Ascending aorta (tissue), 2 donors: ENCODE measurements at places on chromosomes 13 and 19.

GRCh38 chr13:111323950-111324651 lies 3.7 kb downstream of the TEX29 start:
- no peak for DNase-seq

DNA sequence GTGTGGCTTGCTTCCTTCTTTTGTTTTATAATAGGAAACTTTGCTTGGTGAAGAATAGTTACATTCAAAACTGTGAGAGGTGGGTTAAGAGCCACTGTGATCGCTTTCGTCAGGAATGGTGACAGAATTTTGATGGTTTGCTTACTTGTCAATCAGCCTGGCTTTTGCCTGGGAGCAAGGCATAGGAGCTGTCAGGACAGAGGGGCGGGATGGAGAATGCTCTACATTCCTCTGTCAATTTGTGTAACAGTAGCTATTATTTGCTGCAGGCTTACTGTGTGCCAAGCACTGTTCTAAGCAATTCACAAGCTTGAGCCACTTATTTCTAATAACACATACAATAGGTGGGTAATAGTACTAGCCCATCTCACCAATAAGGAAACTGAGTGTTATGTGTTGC lies 28.1 kb upstream of the TNFSF11 start:
- DNase-seq, result no peak

- no peak for DNase-seq
These were observed at the start of gene RASAL3 for GRCh38 chr19:15464394-15465385. Gene RASAL3, minus strand, starts transcription at chr19:15464544. Its CDS starts 186 bp downstream, at chr19:15464358.

DNA sequence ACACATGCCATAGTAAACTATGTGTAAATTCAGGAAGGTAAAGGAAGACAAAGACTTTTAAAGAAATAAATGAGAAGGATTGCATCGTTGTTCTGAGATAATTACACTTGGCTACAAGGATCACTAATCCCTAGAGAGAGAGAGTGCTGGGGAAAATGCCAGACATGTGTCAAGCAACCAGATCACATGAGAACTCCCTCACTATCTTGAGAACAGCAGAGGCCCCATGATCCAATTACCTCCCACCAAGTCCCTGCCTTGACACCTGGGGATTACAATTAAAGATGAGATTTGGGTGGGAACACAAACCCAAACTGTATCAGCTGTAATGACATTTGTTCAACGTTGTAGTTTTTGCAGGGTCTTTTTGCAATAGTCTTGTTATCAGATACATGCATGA lies 1600.9 kb upstream of the MIR17HG start:
- DNase-seq, result no peak

- DNase-seq, result peak; percentile 88
These were observed at the start of gene ZNF66 for GRCh38 chr19:20776083-20777076. Gene ZNF66, plus strand, starts transcription at chr19:20776304. Its CDS starts 144 bp downstream, at chr19:20776448.

DNA sequence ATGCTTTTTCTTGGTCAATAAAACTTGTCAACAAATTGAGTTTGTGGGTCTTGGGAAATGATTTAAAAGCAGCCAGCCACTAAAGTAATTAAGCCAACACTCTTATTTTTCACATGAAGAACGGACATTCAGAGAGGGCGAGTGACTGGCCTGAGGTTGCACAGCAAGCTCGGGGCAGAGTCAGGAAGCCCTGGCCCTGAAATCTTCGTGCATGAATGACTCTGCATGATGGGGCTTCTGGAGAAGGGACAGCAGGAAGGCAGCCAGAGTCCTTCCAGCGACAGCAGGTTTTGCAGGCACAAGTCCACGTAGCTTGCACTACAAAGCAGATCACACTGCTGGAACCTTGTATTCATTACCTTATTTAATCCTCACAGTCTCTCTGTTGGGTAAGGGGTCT lies 232.5 kb downstream of the ZNF536 start:
- DNase-seq, result no peak

DNA sequence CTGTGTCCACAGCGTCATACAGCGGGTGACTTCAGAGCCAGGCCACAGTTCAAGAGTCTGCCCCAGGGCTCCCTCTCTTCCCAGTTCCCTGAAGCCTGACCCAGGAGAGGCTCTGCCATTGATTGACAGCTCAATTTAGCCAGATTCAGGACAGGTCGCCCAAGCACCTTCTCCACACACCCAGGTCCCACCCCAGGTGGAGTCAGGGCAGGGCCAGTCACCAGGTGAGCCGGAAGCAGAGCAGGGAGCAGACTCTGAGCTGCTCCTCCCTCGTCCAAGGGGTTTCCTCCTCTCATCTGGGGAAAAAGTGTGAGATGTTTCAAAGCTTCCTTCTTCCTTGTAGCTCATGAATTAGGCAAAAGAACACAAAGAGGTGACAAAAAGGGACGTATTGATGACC lies 5.6 kb downstream of the CEACAM7 start:
- no peak for DNase-seq

GRCh38 chr13:60689076-60689475 lies 292.1 kb downstream of the TDRD3 start:
- no peak for DNase-seq

- no peak for DNase-seq
These were observed 2.5 kb downstream of the TEX29 start for GRCh38 chr13:111322916-111323331.

DNA sequence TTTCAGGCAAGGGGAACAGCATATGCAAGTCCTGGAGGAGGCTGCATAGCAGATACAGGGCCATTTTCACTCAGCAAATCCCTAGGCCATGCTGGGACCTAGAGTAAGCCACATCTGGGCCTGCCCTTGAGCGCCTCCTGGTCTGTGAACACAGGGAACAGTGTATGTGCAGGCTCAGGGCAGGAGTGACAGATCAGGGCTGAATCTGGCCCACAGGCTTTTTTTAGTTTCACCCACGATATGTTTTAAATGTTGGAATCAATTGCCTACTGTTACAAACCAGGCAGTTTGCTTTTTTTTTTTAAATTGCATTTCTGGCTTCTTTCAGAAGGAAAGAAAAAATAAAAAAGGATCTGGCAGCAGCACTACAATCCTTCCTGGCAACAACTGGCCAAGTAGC lies 1.5 kb upstream of the TMEM145 start:
- no peak for DNase-seq

- DNase-seq, result no peak
These were observed 2.7 kb downstream of the CLEC4G start for GRCh38 chr19:7729211-7729610.

DNA sequence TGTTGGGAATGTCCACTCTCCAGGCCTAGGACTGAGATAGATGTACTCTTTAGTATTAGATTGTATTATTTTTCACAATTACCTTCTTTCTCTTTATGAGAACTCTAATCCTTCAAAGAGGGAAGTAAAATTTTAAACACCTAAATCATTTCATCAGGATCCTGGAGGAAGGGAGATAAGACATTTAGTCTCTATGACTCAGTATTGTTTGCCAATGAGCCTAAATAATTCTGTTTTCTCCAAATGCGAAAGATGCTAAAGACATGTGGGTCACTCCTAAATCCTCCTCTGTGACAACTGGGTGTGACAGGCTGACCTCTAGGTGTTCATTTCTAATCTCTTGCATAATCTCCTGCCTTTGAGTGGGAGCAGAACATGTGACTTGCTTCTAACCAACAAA lies 1736.6 kb upstream of the MIR17HG start:
- DNase-seq, result no peak

GRCh38 chr13:97435323-97435722 lies 1.4 kb downstream of the RAP2A start:
- DNase-seq, result no peak

GRCh38 chr19:18338541-18338940 lies 1.9 kb upstream of the PGPEP1 start:
- no peak for DNase-seq

DNA sequence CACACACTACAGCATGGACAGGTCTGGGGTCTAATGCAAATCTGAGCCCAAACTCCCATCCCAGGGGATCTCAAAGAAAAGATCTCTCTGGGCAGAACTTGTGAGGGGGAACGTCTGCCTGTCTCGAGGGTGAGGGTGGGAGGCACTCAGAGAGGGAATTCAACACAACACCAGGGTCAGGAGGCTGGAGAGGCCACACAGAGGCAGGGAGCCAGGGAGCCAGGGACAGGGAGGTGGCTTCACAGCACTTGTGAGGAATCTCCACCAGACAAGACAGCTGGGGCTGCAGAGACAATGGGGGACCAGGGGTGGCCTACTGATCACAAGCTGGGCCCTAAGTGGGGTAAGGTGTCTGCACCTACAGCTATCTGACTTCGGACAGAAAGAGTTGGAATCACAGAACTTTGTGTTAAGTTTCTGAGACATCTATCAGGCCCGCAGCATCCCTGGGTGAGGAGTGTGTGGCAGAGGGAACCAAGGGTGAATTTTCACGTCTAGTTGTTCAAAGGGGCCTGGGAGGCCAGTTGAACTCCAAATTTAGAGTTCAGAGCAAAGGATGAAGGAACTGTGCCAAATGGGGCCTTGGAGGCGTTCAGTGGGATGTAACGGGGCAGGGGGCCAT lies 12.7 kb upstream of the AKAP8L start:
- DNase-seq, result no peak

DNA sequence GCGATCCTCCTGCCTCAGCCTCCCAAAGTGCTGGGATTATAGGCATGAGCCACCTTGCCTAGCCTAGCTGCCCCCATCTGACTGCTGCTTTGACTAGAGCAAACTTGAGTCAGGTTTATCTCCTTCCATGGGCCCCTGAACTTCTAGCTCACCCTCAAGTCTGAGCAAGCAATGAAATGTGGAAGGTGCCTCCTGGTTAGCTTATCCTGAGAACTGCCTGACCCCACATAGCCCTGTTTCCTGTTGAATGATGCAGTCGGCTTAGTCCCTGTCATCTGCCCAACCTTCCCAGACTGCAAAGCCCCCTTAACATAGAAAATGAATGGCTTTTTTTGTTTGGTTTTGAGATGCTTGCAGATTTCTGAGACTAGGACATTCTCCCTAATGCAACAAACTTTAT lies 8.9 kb upstream of the TMEM160 start:
- DNase-seq, result no peak

DNA sequence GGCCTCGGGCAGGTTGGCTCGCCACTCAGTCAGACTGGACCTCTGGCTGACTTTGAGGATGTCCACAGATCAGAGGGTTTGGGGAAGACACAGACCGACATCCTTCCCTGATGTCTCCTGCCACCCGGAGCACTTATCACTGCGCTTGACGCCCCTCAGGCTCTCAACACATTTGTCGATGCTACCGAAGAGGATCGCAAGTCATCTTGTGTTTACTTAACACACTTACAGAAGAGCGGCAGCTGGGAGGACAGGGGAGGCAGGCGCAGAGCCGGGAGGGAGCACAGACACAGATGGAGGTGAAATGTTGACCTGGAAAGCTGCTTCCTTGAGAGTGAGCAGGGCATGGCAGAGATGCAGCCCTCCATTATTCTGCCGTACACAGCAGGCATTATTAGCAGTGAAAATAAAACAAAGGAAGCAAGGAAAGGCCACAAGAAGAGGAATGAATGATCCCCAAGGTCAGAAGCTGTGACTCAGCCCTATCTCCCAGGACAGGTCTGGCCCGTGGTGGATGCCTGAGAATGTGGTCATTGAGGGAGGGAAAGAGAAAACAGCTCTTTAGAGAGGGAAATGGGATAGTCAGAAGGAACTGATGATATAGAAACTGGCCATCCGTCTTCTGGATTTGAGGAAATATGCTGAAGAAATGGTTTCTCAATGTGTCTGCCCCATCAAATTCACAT lies 549.5 kb upstream of the ARGLU1 start:
- no peak for DNase-seq

DNA sequence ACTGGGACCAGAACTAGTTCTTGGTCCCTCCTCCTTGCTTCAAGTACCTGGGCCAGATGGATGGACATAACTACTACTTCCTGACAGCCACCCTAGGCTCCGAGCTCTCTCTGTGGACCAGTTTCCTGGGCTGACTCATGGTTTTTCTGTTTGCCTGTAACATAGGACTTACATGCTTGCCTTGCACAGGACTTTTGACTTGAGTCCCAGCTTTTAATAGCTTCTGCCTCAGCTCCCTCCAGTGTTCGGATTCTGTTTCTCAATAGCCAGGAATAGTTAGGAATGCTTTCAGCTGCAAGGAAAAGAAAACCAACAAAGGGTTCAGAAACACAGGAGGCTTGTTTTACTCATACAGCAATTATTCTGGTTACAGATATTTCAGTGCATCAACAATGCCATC lies 405.9 kb downstream of the ZNF536 start:
- no peak for DNase-seq

- DNase-seq, result no peak
These were observed 12.4 kb downstream of the LAMP1 start for GRCh38 chr13:113309473-113309872.

GRCh38 chr13:20174656-20175405 lies 14.0 kb upstream of the GJA3 start:
- peak; percentile 91 for DNase-seq

- no peak for DNase-seq
These were observed 10.9 kb downstream of the B3GNT8 start for GRCh38 chr19:41416194-41416674.

- DNase-seq, result no peak
These were observed 2030.7 kb upstream of the PCDH20 start for GRCh38 chr13:63446329-63446728.

DNA sequence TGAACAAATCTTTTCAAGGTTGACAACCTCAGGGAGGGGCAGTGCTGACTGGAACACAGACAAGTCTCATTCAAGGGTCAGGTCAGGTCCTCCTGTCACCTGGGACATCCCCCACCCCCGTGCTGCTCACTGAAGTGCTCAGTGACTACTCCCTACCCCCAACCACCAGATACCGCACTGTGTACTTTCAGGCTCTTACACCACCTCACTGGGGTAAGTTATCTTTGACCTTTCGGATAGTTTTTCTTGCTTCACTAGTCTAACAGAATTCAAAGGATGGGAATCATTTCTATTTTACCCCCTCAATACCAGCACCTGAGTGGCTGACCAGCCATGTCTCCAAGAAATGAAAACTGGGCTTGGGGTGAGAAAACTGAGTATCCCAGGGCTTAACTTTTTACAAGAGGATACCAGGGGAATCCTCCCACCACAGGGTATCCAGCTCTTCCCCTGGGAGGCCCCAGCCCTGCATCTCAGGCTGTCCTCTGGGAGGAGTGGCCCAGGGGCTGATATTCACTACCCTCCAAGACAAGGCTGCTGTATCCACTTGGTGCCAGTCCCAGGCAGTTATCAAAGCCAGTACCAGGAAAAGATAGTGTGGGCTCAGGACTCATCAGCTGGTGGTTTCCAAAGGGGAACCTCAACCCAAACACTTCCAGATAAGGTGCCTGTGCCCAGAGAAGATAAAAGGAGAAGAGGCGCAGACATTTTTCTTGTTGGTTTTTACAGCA lies 2.1 kb downstream of the ZNF563 start:
- DNase-seq, result no peak
